ENCODE measurements at places on chromosomes 4 and X.

- no peak for DNase-seq
These were observed 26.6 kb upstream of the PPP1R2C start for GRCh38 chrX:42804524-42804923.

GRCh38 chr4:66653937-66654336 is 891.4 kb downstream of the CENPC start:
- no peak for DNase-seq

- DNase-seq, result no peak
These were observed 122.9 kb downstream of the PPA2 start for GRCh38 chr4:105350859-105351490.

DNA sequence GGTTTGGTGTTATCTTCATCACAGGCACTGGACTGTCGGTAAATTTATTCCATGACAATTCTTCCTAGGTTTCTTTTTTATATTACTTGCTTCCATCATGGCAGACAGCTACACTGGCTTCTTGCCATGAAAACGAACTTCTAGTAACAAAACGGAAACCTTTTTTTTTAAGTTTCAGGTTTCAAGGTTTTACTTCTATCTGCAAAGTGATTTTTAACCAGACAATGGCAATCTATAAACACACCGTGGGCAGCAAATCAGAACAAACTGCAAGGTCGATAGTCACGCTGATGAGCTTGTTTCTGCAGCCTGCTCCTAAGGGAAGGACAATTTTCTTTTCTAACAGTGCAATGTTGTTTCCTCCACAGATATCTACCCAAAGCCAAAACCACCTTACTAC is 29.9 kb downstream of the XG start:
- no peak for DNase-seq

GRCh38 chrX:49999087-49999486 is 76.7 kb downstream of the CLCN5 start:
- DNase-seq, result no peak

- DNase-seq, result no peak
These were observed 52.8 kb downstream of the NFKB1 start for GRCh38 chr4:102553982-102554381.

DNA sequence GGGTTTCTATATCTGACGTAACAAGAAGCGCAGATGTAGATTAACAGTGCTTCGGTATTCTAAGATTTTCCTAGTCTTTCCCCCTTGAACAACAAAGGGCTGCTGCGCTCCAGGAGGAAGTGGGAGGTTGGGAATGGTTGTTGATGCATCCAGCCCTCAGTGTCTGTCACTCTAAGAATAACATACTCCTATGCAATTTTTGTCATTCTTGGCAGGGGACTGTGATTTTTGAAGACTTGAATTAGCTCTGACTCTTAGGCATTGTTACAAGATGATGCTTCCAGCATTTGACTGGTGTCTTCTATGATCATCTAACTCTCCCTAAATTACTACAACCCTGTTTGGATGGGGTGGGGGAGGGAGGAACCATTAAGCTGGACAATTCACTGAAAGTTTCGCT is 394.2 kb downstream of the ARHGAP24 start:
- no peak for DNase-seq

GRCh38 chrX:145405012-145405411 is 157.7 kb downstream of the SPANXN1 start:
- peak; percentile 0 for DNase-seq

GRCh38 chr4:113781439-113782040 is 20.0 kb upstream of the CAMK2D start:
- DNase-seq, result no peak

DNA sequence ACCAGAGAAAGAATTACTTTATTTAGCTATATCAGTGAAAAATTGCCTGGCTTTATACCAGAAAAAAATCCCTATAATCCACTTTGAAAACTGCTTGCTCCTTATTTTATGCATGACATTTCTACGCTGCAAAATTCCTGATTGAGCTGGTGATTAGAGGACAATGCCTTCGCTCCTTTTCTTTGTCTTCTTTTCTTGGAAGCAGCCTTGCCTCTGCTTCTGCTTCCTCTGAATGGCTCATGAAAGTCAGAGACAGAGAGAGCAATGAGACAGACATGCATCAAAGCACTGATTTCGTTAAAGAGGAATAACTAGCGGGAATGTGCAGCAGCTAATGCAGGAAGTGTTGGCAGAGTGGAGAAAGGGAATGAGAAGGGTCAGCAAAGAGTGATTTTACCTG is 294.3 kb upstream of the IGFBP7 start:
- no peak for DNase-seq

GRCh38 chr4:159131564-159131963 is 28.7 kb downstream of the RAPGEF2 start:
- DNase-seq, result no peak

DNA sequence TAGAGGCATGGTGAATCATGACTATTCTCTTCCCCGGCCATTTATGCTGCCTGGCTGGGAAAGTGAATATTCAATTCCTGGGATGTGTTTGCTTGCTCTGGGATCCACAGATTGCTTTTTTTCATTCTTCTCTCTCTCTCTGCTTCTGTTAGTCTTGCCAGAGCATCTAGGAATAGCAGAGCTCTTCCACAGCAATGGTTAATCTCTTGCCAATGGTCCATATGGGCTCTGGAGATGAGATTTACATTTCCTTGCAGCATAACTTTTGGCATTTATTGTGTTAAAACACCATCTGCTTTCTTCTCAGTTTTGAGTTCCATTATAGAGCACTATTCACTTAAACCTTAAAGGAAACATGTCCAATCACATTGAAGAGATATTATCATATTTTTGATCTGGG is 59.2 kb upstream of the GUCY1A1 start:
- DNase-seq, result no peak
